ENCODE measurements at places on chromosomes 6 and 20.

GRCh38 chr6:168678588-168678987, 237.6 kb downstream of the SMOC2 start:
- peaks cover 49% of the 10 kb centered on the region for H3K4me1 ChIP-seq
- DNase-seq: no peak
- H3K36me3 ChIP-seq: peaks cover 39% of the 10 kb centered on the region
- H3K27me3 ChIP-seq: no peaks in the 10 kb centered on the region

DNA sequence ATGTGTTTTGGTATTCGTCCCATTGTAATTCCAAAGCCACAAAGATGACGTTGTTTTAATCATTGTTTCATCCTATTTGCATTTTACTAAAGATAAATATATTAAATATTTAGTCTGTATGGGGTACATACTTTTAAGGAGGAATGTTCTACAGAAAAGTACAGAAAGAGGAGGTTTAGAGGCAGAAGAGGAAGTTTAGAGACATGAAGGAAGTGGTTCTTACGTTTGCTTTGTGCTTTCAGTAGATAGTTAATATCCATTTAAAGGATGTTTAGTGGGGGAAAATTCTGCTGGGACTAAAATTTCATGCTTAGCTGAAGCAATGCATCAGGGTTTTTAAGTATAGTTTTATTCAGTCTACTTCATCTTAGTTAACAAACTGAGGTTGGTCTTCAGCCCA, 116.6 kb downstream of the CRYBG1 start:
- no peak overlapping the region for H3K27ac ChIP-seq
- DNase-seq: no peak
- H3K36me3 ChIP-seq: no peaks in the 10 kb centered on the region
- no peaks in the 10 kb centered on the region for H3K27me3 ChIP-seq
- no peaks in the 10 kb centered on the region for H3K4me1 ChIP-seq

GRCh38 chr6:168903613-168904345, 349.9 kb downstream of the THBS2 start:
- no peak overlapping the region for H3K27ac ChIP-seq
- no peaks in the 10 kb centered on the region for H3K4me1 ChIP-seq
- no peak for DNase-seq
- H3K27me3 ChIP-seq: no peaks in the 10 kb centered on the region

GRCh38 chr20:41507436-41507835, 110.7 kb downstream of the CHD6 start:
- H3K27me3 ChIP-seq: no peaks in the 10 kb centered on the region
- no peak overlapping the region for H3K27ac ChIP-seq
- H3K4me3 ChIP-seq: no peak overlapping the region
- H3K36me3 ChIP-seq: no peaks in the 10 kb centered on the region
- H3K4me1 ChIP-seq: peaks cover 18% of the 10 kb centered on the region
- no peak for DNase-seq

DNA sequence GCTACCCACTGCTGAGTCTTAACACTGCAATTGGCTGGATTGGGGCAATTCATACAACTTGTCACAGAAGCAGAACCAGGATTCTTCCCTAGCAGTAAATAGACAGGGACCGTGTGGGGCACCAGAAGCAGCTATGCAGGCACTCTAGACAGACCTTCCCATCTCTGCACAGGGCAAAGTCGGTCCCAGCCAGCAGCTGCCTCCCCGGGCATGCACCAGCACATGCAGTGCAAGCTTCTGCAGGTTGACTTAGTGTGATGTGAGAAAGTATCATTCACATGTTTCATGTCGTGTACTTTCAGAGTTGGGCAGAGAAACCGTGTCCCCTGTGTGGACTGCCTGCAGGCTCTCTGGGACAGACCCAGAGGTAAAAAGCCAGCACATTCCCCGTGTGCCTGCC, 98.0 kb upstream of the FOXA2 start:
- no peaks in the 10 kb centered on the region for H3K27me3 ChIP-seq
- DNase-seq: no peak
- H3K27ac ChIP-seq: no peak overlapping the region
- H3K4me1 ChIP-seq: no peaks in the 10 kb centered on the region

DNA sequence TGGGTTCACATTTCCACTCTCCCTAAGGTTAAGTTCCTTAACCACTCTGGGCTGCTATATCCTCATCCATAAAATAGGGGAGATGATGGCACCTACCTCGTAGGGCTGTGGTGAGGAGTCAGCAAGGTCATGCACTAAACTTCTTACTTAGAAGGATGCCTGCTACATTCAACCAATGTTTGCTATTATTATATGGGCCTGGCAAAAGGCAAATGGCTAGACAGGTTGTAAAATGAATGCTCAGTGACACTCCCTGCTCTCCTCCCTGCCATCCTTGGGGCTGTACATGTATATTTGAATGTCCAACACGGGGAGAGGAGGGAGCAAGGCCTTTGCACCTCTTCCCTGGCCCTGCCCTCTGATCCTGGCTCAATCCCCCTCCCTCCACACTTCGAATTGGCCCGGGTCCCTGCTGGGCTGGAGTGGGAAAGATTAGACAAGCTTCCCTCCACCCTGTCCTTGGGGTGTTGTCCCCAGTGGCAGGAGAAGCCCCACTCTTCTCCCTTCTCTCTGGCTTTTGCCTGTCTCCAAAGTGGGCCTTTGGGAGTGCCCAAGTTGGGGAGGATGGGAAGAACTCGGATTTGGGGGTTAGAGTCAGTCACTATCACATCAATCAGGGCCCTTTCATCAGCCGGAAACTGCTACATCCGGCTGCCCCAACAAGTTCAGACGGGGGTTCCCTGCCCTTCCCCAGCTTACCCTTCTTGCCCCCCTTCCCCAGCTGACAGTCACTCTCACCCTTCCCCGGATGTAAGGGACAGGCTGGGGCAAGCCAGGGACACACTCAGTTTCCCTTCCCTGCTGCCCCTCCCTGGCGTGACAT, 36.3 kb upstream of the VEGFA start:
- H3K27ac ChIP-seq: no peak overlapping the region
- no peak overlapping the region for H3K4me3 ChIP-seq
- peaks cover 31% of the 10 kb centered on the region for H3K4me1 ChIP-seq

- no peak for DNase-seq
- no peak overlapping the region for H3K27ac ChIP-seq
- no peaks in the 10 kb centered on the region for H3K4me1 ChIP-seq
- no peak overlapping the region for H3K4me3 ChIP-seq
These were observed 22.6 kb downstream of the NOL4L start for GRCh38 chr20:32562495-32562911.

- H3K36me3 ChIP-seq: no peaks in the 10 kb centered on the region
- no peak for DNase-seq
- H3K27ac ChIP-seq: no peak overlapping the region
- H3K4me1 ChIP-seq: no peaks in the 10 kb centered on the region
- H3K4me3 ChIP-seq: no peak overlapping the region
These were observed 85.4 kb upstream of the OLIG3 start for GRCh38 chr6:137579612-137580011.

- H3K27me3 ChIP-seq: peaks cover 71% of the 10 kb centered on the region
- no peak overlapping the region for H3K27ac ChIP-seq
- no peaks in the 10 kb centered on the region for H3K36me3 ChIP-seq
- no peaks in the 10 kb centered on the region for H3K4me1 ChIP-seq
These were observed 201.8 kb upstream of the LRFN2 start for GRCh38 chr6:40788661-40789655.

GRCh38 chr6:85490516-85491248, 40.8 kb downstream of the NT5E start:
- DNase-seq: peak; percentile 39
- peaks cover 27% of the 10 kb centered on the region for H3K4me1 ChIP-seq
- peaks cover 29% of the 10 kb centered on the region for H3K36me3 ChIP-seq

- peaks cover 7% of the 10 kb centered on the region for H3K36me3 ChIP-seq
- H3K27ac ChIP-seq: no peak overlapping the region
- peaks cover 36% of the 10 kb centered on the region for H3K4me1 ChIP-seq
- peak overlapping the region; percentile 1 for H3K4me3 ChIP-seq
These were observed 54.4 kb downstream of the BMP7 start for GRCh38 chr20:57211908-57212533.

GRCh38 chr6:127092466-127092865, 26.0 kb upstream of the RSPO3 start:
- no peak overlapping the region for H3K4me3 ChIP-seq
- H3K27me3 ChIP-seq: no peaks in the 10 kb centered on the region
- H3K4me1 ChIP-seq: no peaks in the 10 kb centered on the region
- H3K27ac ChIP-seq: no peak overlapping the region
- no peak for DNase-seq

- DNase-seq: no peak
- no peaks in the 10 kb centered on the region for H3K4me1 ChIP-seq
- no peaks in the 10 kb centered on the region for H3K27me3 ChIP-seq
- no peak overlapping the region for H3K4me3 ChIP-seq
- H3K27ac ChIP-seq: no peak overlapping the region
These were observed 6.0 kb downstream of the CEP85L start for GRCh38 chr6:118645395-118645794.

DNA sequence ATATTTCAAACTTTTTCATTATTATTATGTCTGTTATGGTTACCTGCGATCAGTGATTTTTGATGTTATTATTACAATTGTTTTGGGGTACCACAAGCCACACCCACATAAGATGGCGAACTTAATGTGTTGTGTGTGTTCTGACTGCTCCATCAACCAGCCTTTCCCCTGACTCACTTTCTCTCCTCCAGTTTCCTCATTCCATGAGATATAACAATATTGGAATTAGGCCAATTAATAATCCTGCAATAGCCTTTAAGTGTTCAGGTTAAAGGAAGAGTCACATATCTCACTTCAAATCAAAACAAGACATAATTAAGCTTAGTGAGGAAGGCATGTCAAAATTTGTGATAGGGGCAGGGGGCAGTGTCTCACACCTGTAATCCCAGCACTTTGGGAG, 16.3 kb upstream of the POPDC3 start:
- H3K4me1 ChIP-seq: peaks cover 9% of the 10 kb centered on the region
- no peaks in the 10 kb centered on the region for H3K27me3 ChIP-seq
- no peak for DNase-seq
- H3K27ac ChIP-seq: peak overlapping the region; percentile 46

DNA sequence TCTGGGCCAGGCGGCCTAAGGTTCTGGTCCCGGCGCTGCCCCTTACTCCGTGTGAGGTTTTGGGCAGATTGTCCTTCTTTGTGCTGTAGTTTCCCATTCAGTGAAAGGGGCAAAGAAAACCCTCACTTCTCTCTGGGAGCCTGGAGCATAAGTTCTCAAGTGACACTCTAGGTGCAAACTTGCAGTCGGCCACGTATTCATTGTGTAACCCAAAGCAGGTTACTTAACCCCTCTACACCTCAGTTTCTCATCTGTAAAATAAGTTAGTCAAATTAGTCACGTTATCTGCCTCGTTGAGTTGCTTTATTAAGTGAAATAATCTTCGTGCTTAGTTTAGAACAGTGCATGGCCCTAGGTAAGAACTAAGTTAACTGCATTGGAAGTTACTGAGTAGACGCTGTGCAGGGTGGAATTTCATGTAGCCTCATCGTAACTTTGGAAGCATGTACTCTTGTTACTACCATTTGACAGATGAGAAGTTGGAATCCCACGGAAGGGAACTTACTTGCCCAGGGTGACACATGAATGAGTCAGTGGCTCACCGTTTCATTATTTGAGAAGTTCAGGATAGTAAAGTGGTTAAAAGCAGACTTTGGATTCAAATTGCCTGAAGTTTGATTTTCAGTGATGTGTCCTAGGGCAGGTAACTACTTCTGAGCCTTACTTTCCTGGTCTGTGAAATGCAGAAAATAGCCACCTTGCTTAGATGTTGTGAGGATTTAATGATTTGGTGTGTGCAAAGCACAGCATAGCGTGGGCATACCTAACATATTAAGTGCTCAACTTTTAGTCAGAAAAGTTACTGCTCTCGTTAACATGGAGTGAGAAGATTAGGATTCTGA, 556 bp upstream of the MROH8 start:
- H3K4me1 ChIP-seq: peaks cover 36% of the 10 kb centered on the region
- DNase-seq: no peak
- peaks cover 63% of the 10 kb centered on the region for H3K36me3 ChIP-seq
- H3K27ac ChIP-seq: peak overlapping the region; percentile 100
- no peaks in the 10 kb centered on the region for H3K27me3 ChIP-seq

DNA sequence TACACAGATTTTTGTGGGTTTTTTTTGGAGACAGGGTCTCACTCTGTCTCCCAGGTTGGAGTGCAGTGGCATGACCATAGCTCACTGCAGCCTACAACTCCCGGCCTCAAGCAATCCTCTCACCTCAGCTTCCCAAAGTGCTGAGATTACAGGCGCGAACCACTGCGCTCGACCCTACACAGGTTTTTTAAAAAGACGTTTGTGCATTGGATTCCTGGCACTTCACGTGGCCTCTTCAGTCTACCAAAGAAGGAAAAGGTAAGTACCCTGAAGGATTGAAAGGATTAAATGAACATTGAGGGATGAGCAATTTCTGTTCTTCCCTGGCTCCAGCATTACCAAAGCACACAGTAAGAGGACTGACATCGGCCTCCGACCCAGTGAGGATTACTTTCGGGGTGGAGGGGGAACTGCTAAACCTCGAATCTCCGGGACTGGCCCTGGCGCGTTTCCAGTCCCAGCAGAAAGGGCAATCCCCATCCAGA, 556 bp upstream of the YWHAB start:
- H3K4me3 ChIP-seq: peak overlapping the region; percentile 95
- peak overlapping the region; percentile 90 for H3K27ac ChIP-seq
- peaks cover 26% of the 10 kb centered on the region for H3K4me1 ChIP-seq
- DNase-seq: no peak

DNA sequence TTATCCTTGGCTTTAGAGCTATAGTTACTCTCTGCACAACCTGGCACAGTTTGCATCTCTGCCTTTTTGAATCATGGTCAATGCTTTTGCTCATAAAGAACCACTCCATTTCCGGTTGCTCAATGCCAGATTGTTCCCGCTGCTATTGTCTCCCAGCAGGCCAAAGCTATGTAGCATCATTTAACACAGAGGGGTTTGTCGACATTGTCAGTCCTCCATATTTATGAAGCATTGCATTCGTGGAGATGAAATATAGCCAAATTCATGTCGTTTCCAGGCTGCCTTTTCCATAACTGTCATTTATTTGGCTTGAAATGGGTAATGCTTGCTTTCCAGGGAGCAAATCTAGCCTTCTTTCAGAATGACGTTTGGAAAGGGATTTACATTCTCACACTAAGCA, 598.8 kb downstream of the EPHA7 start:
- H3K27ac ChIP-seq: no peak overlapping the region
- H3K4me1 ChIP-seq: no peaks in the 10 kb centered on the region
- no peaks in the 10 kb centered on the region for H3K36me3 ChIP-seq
- H3K27me3 ChIP-seq: no peaks in the 10 kb centered on the region

DNA sequence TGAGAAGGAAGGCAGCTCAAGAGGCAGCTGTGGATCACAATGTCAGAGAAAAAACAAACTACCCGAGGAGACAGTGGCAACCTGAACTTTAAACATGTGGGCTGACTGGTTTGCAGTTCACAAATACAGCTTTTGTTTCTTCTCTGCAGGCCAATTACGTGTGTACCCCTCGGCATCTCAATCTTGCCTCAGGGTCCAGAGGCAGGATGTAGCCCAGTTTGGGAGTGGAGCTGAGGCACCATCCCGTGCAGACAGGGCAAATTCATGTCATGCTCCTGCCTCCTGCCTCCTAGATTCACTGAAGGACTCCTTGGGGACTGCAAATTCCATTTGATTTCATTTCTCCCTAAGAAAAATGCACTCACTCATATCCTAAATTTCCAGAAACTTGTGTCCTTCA, 94.2 kb upstream of the KCNK16 start:
- H3K4me1 ChIP-seq: no peaks in the 10 kb centered on the region
- no peaks in the 10 kb centered on the region for H3K36me3 ChIP-seq
- no peak overlapping the region for H3K4me3 ChIP-seq
- DNase-seq: peak; percentile 51
- peaks cover 9% of the 10 kb centered on the region for H3K27me3 ChIP-seq

GRCh38 chr6:158536084-158536890, 23.6 kb upstream of the TMEM181 start:
- H3K27me3 ChIP-seq: no peaks in the 10 kb centered on the region
- H3K4me1 ChIP-seq: no peaks in the 10 kb centered on the region
- H3K4me3 ChIP-seq: peak overlapping the region; percentile 68
- H3K36me3 ChIP-seq: peaks cover 20% of the 10 kb centered on the region
- DNase-seq: peak; percentile 81
